ENCODE measurements at places on chromosomes 11 and 22.

DNA sequence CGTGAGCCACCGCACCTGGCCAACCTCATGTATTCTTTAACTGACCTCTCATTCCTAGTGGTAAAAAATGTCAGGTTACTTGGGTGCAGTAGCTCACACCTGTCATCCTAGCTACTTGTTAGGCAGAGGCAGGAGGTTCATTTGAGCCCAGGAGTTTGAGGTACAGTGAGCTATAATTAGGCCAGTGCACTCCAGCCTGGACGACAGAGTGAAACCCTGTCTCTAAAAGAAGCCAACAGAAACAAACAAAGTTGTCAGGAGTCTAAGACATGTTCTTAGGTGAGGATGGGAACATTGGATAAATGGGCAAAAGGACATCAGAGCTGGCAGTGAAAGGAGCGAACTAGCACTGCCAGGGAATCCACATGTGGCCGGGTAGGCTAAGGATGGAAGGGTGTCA is 18.1 kb downstream of the MADD start:
- DNase-seq = no peak

- no peak for DNase-seq
Measured at GRCh38 chr11:9617940-9618339, 44.5 kb downstream of the WEE1 start.

DNA sequence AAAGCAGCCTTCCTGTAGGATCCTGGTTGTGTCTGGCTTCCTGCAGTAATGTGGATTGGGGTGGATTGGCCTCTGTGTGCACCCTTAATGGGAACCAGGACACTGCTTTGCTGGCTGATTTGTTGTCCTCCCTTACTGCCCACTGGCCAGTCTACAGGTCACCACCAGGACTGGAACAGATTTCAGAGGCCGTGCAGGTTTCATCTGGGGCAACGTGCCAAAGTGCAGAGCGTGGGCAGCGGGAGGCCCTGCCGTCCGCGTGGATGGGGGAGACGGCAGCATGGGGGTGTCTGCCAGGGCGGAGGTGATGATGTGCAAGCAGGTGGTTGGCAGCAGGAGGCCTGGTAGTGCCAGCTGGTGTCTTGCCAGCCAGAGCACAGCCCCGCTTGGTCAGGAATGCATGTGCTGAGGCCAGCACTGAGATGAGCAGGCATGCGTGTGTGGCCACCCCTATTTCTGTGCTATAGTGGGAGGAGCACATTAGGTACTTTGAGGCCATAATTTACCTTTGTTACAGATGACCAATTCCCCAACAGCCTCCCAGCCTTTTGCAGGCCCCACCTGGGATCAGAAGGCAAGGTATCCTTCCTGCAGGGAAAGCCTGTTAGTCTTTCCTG is 24.3 kb downstream of the BCR start:
- DNase-seq = no peak

DNA sequence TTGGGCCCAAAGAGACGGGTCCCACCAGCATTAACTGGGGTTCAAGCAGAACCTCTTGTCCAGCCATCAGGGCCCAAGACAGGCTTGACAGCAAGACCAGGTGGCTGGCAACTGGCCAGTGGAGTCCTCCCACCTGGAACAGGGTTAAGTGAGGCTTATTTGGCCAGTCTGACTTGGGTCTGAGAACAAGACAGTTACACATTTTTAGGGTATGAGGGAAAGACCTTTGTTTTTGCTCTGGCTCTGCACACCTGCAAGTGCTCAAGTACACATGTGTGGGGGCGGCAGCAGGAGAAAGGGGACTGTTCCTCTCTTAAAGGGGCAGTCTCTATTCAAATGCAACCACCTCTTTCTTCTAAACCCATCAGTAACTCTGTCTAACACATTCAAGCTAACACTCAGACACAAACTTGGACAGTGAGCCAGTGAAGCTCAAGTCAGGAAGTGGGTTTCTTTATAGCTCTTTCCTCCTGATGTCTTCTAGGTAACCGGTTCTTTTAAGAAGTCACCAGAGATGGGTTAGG is 116.2 kb downstream of the ETS1 start:
- no peak for DNase-seq

GRCh38 chr11:47271961-47272661 is 2.2 kb downstream of the MADD start:
- DNase-seq = no peak

GRCh38 chr11:86523738-86524619 is 148.4 kb downstream of the ME3 start:
- no peak for DNase-seq

DNA sequence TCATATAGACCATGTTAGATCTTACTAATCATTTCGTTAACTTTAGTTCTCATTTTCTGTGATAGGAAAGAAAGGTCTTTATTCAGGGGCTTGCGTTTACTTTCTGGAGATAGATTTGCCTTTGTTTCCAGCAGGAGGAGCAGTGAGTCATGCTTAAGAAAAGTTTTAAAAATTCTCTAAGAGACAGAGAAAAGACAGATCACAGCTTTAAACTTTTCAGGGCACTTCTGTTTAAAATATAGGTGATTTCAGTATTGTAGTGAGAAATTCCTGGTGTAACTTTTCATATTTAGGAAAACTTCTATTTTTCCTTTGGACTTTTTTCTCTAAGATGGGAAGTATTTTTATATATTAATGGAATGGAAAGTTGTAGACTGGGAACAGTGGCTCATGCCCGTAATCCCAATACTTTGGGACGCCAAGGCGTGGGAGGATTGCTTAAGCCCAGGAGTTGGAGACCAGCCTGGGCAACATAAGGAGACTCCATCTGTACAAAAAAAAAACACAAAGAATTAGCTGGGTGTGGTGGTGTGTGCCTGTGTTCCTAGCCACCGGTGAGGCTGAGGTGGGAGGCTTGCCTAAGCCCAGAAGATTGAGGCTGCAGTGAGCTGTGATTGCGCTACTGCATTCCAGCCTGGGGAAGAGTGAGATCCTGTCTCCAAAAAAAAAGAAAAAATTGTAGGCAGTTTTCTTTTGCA is 60.3 kb downstream of the ATXN10 start:
- no peak for DNase-seq

GRCh38 chr11:87358461-87358860 is 320.7 kb downstream of the TMEM135 start:
- no peak for DNase-seq

DNA sequence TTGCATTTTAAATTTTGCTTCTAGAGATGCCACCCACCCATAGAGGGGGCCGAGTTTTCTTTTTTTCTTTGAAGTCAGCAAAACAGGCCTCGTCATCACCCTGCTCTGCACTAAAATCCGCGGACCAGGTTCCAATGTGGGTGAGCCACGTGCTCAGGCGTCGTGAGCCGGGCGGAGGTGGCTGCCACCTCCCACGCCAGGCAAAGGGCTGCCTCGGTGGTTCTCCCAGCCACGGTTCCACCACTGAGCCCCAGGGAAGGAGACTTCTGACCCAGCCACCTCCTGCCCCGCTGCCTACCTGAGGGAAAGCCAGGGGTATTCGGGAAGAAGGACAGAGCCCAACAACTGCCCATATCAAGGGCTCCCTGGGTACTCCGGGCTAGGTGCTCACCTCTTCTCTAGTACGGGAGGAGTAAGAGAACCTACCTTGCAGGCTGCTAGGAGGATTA is 45.3 kb downstream of the MN1 start:
- no peak for DNase-seq

DNA sequence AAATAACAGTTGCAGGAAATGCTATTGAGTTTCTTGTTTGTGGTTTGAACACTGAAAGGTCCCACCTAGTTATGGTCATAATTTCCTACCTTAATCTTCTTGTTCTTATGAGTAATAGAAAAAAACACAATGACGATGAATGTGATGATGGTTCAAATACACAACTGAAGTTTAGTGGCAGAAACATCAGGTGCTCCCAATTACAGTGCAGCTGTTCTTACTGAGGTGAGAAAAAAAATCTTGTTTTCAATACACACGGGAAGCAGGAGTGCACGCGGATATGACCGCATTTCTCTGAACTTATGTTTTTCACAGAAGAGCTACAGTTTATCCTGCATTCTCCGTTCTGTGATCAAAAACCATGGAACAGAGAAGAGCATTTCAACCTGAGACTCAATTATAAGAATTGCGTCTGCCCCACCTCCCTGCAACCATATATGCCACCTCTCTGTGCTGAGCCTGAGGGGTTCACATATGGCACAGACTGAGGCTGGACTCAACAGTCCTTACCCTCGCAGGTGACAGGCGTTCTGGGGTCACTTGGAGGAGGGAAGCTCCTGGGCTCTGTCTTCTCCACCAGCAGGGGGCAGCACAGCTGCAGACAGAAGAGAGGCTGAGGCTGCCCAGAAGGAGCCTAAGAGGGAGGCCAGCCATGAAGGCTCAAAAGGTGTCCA is 99.7 kb upstream of the IGLL5 start:
- peak; percentile 38 for DNase-seq

DNA sequence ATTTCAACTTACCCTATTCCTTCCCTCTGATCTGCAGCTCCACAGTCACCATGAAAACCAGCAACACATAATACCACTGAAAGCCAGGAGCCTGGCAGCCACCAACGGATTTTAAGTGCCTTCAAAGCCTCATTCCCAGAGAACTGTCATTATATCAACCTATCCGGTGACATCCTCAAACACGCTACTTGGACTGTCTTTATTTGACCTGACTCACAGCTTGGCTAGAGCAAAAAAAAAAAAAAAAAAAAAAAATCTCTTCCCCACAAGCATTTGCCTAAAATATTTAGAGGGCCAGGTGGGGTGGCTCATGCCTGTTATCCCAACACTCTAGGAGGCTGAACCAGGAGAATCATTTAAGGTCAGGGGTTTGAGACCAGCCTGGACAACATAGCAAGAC is 32.4 kb upstream of the ARHGAP32 start:
- DNase-seq = no peak

- no peak for DNase-seq
Measured at GRCh38 chr11:100905684-100906083, 218.6 kb downstream of the ARHGAP42 start.

DNA sequence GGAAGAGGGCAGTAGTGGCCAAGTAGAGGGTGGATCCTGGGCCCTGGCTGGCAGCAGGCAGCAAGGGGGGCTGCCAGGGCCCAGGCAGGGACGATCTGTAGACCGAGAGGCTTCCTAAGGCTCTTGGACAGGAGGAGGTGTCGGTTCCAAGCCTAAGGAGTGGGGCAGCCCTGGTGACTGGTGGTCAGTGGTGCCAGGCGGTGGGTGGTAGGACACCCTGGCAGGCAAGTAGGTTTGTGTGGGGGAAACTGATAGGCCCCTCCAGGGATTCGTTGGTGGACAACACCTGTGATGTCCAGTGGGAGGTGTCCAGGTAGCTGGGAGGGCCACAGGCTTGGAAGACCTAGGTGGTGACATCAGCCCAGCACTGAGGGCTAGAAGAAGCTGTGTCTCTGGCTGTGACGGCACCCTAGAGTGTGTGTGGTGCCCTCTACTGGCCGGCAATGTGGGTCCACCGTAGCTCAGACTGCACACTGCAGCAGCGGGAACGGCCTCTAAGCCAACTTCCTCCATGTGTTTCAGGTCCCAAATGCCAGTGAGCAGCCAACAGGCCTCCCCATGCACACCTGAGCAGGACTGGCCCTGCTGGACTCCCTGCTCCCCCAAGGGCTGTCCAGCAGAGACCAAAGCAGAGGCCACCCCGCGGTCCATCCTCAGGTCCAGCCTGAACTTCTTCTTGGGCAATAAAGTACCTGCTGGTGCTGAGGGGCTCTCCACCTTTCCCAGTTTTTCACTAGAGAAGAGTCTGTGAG is 9.4 kb upstream of the SAMM50 start:
- peak; percentile 80 for DNase-seq

DNA sequence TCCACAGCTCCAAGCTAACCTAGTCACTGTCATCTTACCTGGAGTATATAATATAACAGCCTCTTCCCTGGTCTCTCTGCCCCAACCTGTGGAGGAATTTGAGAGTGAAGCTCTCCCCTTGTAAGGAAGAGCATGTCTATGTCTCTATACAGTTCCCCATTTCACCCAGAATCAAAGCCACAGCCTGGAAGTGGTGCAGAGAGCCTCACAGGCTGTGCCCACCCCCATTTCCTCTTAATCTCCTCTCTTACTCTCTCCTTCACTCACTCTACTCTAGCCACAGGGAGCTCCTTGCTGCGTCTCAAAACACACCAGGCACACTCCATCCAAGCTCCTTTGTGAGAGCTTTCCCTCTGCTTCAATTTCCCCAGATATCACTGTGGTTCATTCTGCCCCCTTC is 302.5 kb upstream of the ISX start:
- DNase-seq = no peak

- no peak for DNase-seq
Measured at GRCh38 chr11:37657645-37658044, 1059.6 kb upstream of the RAG2 start.

- DNase-seq = peak; percentile 63
Measured at GRCh38 chr22:20783844-20784723, 10.2 kb downstream of the SERPIND1 start.

GRCh38 chr11:2293531-2293971 is 8.2 kb downstream of the C11orf21 start:
- no peak for DNase-seq

DNA sequence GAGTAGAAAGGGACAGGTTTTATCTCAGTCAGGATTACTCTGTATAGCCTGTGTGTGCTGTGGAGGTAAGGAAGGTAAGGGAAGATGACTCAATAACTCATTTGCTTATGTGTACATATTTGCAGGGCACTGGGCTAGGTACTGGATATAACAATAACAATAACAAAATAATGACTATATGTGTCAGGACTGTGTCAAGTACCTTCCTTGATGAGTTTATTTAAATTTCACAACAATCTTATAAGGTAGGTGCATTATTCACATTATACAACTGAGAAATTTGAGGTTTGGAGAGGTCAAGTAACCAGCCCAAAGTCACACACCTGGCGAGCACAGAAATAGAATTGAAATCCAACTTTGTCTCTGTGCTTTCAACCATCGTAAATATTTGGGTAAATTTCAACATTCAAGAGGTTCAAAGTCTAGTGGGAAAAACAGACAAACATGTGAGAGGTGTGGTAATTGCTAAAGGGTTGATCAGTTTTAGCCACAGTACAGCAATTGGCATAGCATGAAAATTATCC is 131.8 kb downstream of the APIP start:
- DNase-seq = no peak

- no peak for DNase-seq
Measured at GRCh38 chr11:30446520-30446919, 123.6 kb downstream of the ARL14EP start.

- DNase-seq = no peak
Measured at GRCh38 chr11:19536131-19536530, 176.5 kb upstream of the NAV2 start.

All from inflammatory macrophage (primary cell).